ENCODE measurements at places on chromosomes 3 and 15.

DNA sequence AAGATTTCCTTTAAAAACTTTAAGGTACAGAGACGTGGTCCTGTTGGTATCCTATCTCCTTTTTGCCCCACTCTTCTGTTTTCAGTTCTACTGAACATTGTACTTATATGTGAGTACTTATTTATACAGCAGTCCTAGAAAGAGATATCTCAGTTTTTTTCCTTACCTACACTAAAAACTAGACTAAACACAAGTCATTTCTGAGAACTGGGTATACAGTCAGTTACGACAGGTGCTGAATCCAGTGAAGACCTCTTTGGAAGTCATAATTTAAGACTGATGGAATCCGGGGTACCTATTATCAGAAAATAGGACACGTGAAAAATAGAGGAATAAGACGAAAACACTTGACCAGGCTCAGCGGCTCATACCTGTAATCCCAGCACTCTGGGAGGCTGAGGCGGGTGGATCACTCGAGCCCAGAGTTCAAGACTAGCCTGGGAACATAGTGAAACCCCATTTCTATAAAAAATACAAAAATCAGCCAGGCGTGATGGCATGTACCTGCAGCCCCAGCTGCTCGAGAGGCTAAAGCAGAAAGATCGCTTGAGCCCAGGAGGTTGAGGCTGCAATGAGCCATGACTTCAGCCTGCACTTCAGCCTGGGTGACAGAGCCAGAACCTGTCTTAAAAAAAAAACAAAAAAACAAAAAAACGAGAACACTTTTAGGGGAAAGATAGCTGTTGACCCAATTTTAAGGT, 76.3 kb downstream of the KLHL25 start:
- DNase-seq = no peak

- no peak for DNase-seq
Measured at GRCh38 chr15:42149493-42150218, 6.8 kb downstream of the PLA2G4F start.

DNA sequence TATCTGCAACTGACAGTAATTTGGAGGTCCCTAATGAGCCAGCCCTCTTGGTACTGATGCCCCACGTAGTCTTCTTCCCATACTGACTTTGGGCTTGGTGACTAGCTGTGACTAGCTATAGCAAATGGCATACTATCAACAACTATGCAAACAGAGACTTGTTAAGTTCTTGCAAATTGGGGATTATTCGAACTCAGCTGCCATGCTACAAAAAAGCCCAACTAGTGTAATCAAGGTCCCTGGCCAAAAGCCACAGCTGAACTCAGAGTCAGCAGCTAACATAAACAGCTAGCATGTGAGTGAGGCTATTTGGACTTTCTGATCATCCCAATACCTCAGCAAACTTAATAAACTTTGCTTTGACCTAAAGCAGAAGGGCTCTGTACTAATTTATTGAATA, 121.2 kb upstream of the PLXND1 start:
- no peak for DNase-seq

GRCh38 chr15:47870300-47870955, 153.1 kb downstream of the SEMA6D start:
- no peak for DNase-seq

DNA sequence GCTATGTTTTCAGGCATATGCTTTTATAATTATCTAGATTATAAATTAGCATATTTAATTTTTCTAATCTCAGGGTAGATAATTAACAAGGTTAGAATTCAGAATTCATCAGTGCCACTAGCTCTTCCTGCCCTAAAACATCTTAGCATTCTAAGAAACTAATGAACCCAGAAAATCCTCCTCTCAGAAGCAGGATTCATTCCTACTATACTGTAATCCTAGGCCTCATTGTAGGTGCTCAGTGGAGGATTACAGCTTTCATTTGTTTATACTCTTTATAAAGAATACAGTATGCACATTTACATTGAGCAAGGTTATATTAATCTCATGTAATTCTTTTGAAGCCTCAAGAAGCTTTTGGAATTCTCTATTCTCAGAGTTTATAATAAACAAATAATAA, 20.9 kb downstream of the ACAD11 start:
- no peak for DNase-seq

- DNase-seq = no peak
Measured at GRCh38 chr15:35980719-35981118, 434.8 kb upstream of the DPH6 start.

- DNase-seq = no peak
Measured at GRCh38 chr3:41163421-41163820, 35.9 kb upstream of the CTNNB1 start.

GRCh38 chr3:65169961-65170360, 482.2 kb upstream of the ADAMTS9 start:
- no peak for DNase-seq

DNA sequence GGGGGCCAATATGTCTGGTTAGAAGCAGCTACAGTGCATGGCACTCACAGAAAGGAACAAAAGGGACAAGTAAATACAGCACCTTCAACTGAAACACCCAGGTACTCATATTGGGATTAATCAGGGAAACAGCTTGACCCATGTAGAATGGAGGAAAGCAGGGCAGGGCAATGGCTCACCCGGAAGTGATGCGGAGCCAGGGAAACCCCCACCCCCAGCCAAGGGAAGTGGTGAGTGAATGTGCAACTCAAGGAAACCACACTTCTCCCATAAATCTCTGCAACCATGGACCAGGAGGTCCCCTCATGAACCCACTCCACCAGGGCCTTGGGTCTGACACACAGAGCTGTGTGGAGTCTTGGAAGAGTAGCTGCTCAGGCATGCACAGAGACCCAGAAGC, 117.1 kb downstream of the MTHFS start:
- peak; percentile 21 for DNase-seq

DNA sequence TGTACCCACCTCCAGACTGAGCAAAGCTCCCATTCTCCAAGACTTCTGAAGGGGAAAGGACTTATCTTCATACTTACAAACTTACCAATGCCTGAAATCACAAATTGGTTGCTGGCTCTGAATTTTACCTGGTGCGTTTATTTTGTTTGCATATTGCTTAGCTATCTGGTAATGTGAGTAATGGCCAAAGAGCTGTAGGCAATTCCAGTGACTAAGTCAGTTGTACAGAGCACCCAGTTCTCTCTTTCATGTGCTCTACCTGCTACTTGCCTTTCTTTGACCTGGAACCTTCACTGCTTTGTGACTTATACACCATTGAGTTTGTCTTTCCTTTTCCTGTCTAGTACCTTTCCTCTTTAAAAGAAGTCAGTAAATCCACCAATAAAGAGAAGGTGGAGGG, 755.9 kb upstream of the LMCD1 start:
- DNase-seq = no peak

DNA sequence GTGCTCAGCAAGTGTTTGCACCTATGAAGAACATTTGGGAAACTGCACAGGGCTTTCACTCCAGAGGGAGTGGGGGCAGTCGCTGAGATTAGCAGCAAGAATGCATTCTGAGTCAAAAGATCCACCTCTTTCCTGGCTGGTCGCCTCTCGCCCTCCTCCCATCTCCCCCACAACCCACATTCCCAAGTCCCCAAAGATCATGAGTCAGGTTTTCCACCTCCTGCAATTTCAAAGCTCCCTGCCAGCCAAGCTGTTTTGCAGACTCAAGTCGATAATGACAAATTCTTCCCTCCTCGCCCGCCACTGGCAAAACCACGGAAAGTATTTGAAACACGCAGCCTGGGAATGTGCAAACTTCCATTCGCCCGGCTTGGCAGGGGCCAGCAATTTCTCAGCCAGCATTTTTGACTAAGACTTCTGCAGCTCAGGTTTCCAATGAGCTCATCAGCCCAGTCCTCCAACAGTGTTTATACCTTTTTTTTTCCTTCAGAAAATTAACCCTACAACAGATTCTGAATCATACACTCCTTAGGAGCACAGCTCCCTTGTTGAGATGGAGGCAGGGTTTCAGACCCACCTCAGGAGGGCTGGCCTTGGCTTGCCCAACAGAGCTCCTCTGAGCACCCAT, 181.4 kb downstream of the SMAD6 start:
- no peak for DNase-seq

GRCh38 chr3:104178680-104179079, 1188.0 kb upstream of the ALCAM start:
- no peak for DNase-seq

DNA sequence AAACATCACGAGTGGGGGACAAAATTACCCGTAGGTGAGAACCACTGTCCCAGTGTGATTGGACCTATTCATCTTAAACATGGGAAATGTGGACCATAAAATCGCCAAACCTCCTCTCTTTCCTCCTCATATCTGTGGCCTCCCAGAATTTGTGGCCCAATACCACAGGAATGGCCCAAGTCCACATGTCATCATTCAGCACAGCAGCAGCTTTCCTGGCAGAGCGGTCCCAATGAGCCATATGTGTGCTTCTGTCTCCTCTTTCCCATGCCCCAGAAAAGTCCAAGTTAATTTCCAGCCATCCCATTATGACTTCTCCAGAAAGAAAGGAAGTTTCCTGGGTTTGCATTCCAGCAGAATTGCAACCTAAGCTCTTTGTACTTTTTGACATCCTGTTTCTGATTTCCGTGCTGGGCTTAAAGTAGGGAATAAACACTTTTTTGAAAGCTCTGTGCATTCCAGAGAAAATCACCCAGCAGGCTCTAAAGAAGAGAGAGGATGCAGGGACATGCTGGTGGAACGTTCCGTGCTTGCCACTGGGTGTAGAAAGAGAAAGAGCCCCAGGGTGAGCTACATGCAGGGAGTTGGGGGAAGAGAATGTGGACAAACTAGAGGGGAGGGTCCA, 259.4 kb upstream of the PROK2 start:
- DNase-seq = no peak

- DNase-seq = no peak
Measured at GRCh38 chr3:106345353-106346027, 476.7 kb upstream of the CBLB start.

GRCh38 chr15:83927704-83928391, 273.9 kb downstream of the ADAMTSL3 start:
- no peak for DNase-seq

DNA sequence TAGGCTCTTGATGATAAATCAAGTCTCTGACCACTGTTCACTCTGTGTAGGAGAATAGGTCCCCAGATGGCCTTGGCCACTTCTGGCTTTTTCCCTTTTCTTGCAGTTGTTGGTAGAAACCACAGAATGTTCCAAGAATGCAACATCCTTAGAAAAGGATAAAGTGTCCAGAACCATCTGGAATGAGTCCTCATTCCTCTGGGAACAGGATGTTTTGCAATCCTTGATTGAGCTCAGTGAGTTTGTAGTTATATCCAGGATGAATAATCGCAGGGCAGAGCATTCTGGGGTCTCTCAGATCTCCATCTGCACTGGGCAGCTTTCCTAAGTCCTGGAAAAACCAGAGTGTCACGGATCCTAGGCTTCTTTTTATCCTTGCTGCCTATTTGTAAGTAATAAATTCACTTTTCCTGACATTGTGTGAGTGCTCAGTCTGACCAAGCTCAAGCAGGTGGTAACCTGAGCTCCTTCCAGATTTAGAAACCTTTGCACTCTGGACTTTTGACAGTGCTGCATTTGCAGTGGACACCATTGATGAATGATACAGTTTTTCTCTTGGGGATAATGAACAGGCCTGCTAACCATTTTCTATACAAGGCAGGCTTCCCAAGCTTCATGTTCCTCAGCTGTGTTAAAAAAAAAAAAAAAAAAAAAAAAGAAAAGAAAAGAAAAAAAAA, 1028.6 kb downstream of the OTOL1 start:
- DNase-seq = no peak

DNA sequence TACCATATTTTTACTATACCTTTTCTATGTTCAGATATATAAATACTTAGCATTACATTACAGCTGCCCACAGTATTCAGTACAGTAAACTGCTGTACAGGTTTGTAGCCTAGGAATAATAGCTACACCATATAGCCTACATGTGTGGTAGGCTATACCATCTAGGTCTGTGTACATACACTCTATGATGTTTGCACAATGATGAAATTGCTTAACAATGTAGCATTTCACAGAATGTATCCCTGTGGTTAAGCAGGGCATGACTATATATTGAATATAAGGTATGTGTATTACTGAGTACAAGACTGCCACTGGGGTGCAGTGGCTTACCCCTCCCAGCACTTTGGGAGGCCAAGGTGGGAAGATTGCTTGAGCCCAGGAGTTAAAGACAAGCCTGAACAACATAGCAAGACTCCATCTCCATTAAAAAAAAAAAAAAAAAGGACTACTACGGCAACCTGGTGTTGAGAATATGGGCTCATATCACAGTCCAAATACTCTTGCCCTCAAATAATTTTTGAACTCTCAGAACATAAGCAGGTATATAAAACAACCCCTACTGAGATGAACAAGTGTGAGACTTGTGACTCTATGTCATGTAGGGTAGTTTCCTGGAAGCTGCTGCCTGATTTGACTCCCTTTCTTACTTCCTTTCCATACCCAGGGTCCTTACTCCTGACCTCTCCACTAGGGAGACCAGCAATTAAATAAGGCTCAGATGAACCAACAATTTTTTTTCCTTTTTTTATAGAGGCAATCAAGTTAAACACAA, 4.8 kb downstream of the PPP1R14D start:
- DNase-seq = no peak

DNA sequence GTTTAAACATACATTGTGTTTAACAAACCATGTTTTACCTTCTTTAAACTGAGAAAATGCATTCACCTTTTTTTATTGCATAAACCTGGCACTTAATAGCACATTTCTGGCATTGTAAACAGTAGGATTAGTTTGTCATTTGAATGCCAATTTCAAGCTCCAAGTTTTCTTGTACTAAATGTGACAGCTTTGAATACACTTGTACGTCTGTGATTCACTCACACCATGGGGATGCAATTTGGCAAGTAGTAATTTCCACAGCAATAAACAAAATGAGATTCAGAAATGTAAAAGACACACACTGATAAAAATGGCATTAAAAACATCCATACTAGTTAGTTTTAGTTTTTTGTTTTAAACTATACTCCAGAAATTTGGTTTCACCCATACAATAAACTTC, 598.9 kb downstream of the SI start:
- no peak for DNase-seq

- DNase-seq = no peak
Measured at GRCh38 chr3:177740254-177740653, 543.0 kb upstream of the TBL1XR1 start.

GRCh38 chr3:52200981-52201679, 3.2 kb downstream of the ALAS1 start:
- DNase-seq = no peak

GRCh38 chr3:114242947-114243346, 5.6 kb upstream of the ZNF80 start:
- no peak for DNase-seq

GRCh38 chr3:52795298-52795900, 803 bp downstream of the ITIH3 start:
- DNase-seq = no peak

DNA sequence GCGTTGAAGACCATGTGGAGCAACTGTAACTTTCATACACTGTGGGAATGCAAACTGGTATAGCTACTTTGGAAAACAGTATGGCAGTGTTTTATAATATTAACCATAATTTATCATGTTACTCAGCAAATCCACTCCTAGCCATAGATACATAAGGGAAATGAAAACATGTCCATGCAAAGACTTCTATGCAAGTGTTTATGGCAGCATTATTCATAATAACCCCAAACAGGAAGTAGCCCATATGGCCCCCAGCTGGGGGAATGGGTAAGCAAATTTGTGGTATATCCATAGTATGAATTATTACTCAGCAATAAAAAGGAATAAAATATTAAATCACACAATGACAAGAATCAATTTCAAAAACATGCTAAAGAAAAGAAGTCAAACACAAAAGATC, 23.0 kb upstream of the GATA2 start:
- no peak for DNase-seq

All from CD4-positive, alpha-beta T cell treated with Interleukin-15 for 1 hour (primary cell).